ENCODE measurements at places on chromosomes 7 and 10.

GRCh38 chr10:86872757-86873156 lies 84.7 kb downstream of the MMRN2 start:
- no peak overlapping the region for H3K27ac ChIP-seq
- no peaks in the 10 kb centered on the region for H3K36me3 ChIP-seq
- no peak for DNase-seq
- no peaks in the 10 kb centered on the region for H3K4me1 ChIP-seq
- H3K4me3 ChIP-seq, result no peak overlapping the region
- H3K27me3 ChIP-seq, result no peaks in the 10 kb centered on the region

- H3K4me3 ChIP-seq, result no peak overlapping the region
- H3K27ac ChIP-seq, result no peak overlapping the region
- no peaks in the 10 kb centered on the region for H3K4me1 ChIP-seq
Measured at GRCh38 chr10:131227163-131227740, 84.3 kb downstream of the TCERG1L start.

GRCh38 chr7:41206267-41206666 lies 496.6 kb downstream of the INHBA start:
- H3K36me3 ChIP-seq, result no peaks in the 10 kb centered on the region
- H3K4me3 ChIP-seq, result no peak overlapping the region
- no peak for DNase-seq
- H3K4me1 ChIP-seq, result no peaks in the 10 kb centered on the region

GRCh38 chr10:114779803-114780576 lies 41.6 kb upstream of the FHIP2A start:
- H3K36me3 ChIP-seq, result no peaks in the 10 kb centered on the region
- no peaks in the 10 kb centered on the region for H3K27me3 ChIP-seq
- H3K4me3 ChIP-seq, result no peak overlapping the region
- peak overlapping the region; percentile 64 for H3K27ac ChIP-seq
- no peak for DNase-seq

DNA sequence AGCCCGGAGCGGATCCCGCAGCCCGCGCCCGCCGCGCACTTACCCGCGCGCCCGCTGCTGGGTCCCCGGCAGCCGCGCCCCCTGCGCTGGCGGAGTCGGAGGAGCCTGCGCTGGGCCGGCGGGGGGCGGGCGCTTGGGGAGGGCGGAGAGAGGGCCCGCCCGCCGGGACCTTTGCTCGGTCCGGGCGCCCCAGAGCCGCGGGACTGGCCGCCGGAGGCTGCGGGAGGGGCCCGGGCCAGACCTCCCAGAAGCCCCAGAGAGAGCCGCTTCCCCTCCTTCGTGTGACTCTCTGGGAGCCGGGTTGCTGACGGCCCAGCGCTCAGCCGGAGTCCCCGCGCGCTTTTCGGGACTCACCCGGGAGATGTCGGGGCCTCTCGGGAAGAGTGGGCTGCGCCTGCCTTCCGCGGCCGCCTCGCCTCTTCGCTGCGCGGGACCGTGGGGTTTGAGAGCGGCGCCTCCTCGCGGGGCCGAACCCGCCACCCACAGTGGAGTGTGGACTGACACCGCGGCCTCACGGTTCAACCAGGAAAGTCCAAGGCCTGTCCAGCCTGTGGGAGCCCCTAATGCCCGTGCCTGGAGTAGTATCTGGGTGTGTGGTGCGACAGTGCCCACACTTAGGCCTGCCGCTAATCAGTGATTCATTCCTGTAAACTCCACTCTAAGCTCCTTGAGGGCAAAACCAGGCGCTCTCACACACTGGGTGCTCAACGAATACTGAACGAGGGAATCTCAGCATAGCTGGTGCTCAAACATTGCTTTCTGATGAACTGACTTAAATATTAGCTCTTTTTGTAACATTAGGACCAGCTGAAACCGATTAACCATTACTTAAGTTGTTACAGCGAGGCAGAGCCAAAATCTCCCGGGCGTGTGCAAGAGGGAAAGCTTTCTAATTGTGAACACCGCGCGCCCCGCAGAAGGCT lies at the start of gene GSDME:
Gene GSDME, minus strand, starts transcription at position 112 of the 923 bp plus-strand sequence. CDS start 7,690 bp downstream, outside the sequence.
- H3K36me3 ChIP-seq, result no peaks in the 10 kb centered on the region
- H3K4me1 ChIP-seq, result no peaks in the 10 kb centered on the region
- no peaks in the 10 kb centered on the region for H3K27me3 ChIP-seq

DNA sequence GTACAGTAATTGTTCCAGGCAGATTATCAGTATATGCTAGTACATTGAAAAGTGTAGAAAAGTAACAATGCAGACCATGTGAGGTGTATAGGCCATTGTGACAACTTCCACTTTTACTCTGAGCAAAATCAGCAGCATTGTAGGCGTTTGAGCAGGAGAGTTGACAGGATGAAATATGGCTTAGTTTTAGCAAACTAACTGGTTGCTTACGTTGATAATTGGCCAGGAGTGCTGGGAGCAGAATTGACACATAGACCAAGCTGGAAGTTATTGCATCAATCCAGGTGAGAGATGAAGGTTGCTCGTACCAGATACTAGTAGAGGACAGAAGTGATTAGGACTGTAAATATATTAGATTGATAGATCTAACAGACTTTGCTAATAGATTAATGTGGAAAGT lies 46.0 kb downstream of the LCOR start:
- DNase-seq, result no peak
- H3K27ac ChIP-seq, result no peak overlapping the region
- no peaks in the 10 kb centered on the region for H3K4me1 ChIP-seq
- H3K27me3 ChIP-seq, result no peaks in the 10 kb centered on the region

DNA sequence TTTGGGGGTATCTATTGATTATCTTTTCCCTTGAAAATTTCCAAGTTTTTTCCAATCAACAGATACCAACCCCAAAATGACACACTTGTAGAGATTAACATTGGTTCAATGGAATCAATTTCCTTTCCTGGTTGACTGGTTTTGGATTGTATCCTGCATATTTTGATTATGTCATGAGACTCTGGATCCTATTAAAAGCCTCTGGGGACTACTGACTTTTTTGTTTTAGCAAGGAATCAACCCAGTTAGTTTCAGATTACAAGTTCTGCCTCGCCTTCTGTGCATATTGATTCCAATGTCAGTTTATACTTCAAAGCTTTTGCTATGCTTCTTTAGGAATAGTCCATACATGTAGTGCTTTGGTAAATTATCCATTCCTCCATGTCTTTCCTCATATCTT lies 29.2 kb downstream of the COPG2 start:
- no peaks in the 10 kb centered on the region for H3K27me3 ChIP-seq
- no peak overlapping the region for H3K4me3 ChIP-seq
- H3K36me3 ChIP-seq, result no peaks in the 10 kb centered on the region
- no peak overlapping the region for H3K27ac ChIP-seq
- H3K4me1 ChIP-seq, result no peaks in the 10 kb centered on the region
- DNase-seq, result no peak

DNA sequence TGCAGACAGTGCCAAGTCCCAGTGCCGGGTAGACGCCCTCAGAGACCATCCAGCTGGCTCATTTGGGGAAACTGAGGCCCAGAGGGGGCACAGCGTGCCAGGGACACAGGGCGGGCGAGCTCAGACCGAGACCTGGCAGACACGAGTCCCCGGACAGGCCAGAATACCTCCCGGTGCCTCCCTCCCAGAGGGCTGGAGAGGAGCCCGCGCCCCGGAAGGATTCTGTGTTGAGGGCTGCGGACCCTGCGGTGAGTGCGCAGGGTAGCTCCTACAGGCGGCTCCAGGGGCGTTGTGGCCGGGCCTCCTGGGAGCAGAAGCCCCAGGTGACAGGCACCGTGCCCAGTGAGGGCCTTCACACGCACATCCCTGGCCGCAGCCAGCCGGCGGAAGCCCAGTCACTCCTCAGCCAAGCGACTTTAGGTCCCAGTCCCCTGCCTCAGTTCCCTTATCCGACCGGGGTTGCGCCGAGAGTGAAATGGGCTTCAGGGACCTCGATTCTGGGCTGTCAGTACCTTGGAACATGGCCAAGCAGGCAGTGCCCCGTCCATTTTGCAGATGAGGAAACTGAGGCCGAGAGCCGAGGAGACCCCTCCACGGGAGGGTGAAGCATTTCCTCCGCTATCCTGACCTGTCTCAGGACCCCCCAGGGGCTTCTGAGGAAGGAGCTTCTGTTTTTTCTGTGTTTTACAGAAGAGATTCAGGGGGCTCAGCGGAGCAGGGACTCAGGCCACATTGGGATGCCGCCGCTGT lies 73.6 kb downstream of the ELFN1 start:
- no peak overlapping the region for H3K27ac ChIP-seq
- H3K4me1 ChIP-seq, result no peaks in the 10 kb centered on the region
- H3K4me3 ChIP-seq, result no peak overlapping the region
- no peaks in the 10 kb centered on the region for H3K27me3 ChIP-seq

- no peak overlapping the region for H3K27ac ChIP-seq
- no peaks in the 10 kb centered on the region for H3K36me3 ChIP-seq
- H3K4me3 ChIP-seq, result no peak overlapping the region
- H3K4me1 ChIP-seq, result no peaks in the 10 kb centered on the region
- H3K27me3 ChIP-seq, result no peaks in the 10 kb centered on the region
Measured at GRCh38 chr7:50768485-50769474, 13.9 kb downstream of the GRB10 start.

GRCh38 chr7:136389933-136390332 lies 412.8 kb upstream of the MTPN start:
- no peaks in the 10 kb centered on the region for H3K27me3 ChIP-seq
- DNase-seq, result no peak
- H3K27ac ChIP-seq, result no peak overlapping the region

- DNase-seq, result no peak
- no peak overlapping the region for H3K27ac ChIP-seq
- no peaks in the 10 kb centered on the region for H3K27me3 ChIP-seq
- H3K36me3 ChIP-seq, result no peaks in the 10 kb centered on the region
- no peak overlapping the region for H3K4me3 ChIP-seq
- H3K4me1 ChIP-seq, result no peaks in the 10 kb centered on the region
Measured at GRCh38 chr7:71193099-71193810, 61.3 kb downstream of the GALNT17 start.

DNA sequence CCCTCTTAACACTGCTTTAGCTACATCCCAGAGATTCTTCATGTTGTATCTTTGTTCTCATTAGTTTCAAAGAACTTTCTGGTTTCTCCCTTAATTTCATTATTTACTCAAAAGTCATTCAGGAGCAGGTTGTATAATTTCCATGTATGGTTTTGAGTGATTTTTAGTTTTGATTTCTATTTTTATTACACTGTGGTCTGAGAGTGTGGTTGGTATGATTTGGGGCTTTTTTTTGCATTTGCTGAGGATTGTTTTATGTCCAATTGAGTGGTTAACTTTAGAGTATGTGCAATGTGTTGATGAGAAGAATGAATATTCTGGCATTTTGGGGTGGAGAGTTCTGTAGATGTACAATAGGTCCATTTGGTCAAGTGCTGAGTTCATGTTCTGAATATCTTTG lies 37.9 kb upstream of the CAPZA2 start:
- no peaks in the 10 kb centered on the region for H3K4me1 ChIP-seq
- H3K27ac ChIP-seq, result no peak overlapping the region
- no peaks in the 10 kb centered on the region for H3K36me3 ChIP-seq
- no peaks in the 10 kb centered on the region for H3K27me3 ChIP-seq
